ENCODE measurements at places on chromosomes 3 and 15.

DNA sequence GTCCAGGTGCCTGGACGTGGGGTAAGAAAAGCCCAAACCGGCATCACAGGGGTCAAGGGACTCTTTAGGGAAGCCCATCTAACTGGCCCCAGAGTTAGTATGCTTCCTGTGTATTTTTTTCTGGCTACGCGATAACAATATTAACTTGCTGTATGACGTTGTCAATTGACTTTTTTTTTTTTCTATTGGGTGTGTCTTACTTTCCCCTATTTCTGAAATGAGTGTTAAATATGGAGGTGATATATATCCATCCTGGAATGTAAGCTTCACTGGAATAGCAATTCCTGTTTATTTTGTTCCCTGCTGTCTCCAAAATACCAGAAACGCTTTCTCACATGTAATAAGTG, 598 bp upstream of the GMNC start:
- DNase-seq = peak; percentile 40

- no peak for DNase-seq
These were observed 4.9 kb upstream of the TP63 start for GRCh38 chr3:189626286-189626685.

GRCh38 chr3:50294089-50294488, 1.9 kb upstream of the IFRD2 start:
- no peak for DNase-seq

- DNase-seq = no peak
These were observed 215.8 kb downstream of the DPH6 start for GRCh38 chr15:35330048-35330695.

- peak; percentile 21 for DNase-seq
These were observed 445.4 kb downstream of the EPHB1 start for GRCh38 chr3:135240426-135240825.

DNA sequence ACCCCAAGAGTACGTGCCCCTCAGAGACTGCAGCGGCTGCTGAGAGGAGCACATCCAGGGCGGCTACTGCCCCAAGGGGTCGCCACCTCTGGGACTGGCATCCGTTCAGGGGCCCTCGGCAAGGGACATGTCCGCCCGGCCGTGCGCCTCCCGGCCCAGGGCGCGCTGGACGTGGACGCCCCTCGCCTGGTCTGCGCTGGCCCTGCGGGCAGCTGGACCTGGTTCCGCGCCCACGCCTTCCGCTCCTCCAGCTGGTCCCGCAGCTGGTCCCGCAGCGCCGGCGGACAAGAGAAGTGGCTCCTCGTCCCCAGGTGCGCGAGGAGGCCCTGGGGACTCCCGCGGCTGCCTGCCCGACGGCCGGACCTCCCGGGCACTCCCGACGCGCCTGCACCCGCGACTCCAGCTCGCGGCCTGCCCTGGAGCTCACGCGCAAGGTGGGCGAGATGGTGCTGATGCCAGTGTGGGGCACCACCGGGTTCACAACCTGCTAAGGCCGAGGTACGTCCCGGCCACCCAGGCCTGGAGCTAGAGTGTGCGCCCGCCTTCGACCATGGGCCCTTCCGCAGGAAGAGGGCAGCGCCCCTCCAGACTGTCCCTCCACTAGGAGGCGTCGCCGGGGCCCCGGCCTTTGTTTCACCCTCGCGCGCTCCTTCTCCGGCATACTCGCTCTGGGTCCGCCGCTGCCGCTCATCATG, 14.4 kb upstream of the GP9 start:
- DNase-seq = peak; percentile 14

DNA sequence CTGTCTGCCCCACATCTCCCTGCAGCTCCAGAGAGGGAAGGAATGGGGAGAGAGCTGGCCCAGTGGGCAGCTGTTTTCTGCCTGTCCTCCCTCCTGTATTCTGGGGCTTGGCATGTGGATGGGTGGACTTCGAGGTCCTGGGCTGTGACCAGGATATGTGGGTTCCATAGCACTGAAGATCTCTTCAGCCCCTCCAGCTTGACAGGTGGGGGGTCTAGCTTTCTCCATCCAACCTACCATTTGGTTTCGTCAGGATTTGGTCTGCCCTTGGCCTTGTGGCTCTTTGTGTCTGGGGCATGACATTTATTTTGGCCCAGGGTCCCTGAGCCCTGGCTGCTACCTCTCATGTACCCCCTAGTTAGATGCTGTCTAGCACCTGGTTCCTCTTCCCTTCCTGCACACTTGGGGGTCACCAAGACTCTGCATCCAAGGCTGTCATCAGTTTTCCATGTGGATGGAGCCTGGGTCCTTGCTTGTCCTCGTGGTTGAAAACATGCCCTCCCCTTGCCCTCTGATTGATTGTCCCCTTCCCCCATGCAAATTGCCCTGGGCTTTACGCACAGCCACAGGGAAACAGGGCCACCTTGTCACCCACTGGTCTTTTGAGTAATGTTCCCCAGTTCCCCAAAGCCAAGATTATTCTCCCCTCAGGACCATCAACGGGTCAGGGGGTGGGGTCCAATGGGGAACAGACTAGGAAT, 3.2 kb downstream of the EPHB3 start:
- DNase-seq = no peak

GRCh38 chr15:37767841-37768455, 166.5 kb upstream of the TMCO5A start:
- DNase-seq = no peak

Data from eye (tissue), 1 donor.